Type B pancreatic cell (in vitro differentiated cells): ENCODE measurements at places on chromosomes 2 and 18.

DNA sequence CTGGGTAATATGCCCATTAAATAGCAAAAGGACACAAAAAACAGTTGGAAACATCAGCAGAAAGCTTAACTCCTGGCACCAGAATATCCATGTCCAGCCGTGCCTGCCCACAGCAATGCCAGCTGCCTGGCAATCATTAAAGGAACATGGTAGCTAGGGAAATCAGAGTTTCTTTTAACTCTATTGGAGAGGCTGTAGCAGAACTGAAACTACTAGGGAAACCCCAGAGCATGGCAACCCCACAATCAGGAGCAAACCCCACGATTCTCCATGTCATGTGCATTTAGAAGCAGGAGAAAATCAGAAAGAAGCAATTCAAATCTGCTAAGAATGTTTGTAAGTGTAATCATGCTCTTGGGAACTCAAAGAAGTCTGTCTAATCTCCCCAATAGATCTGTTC is 409.0 kb upstream of the SMIM21 start:
- DNase-seq = no peak
- H3K4me3 ChIP-seq = no peak overlapping the region
- H3K27me3 ChIP-seq = no peaks in the 10 kb centered on the region
- H3K27ac ChIP-seq = no peak overlapping the region
- H3K36me3 ChIP-seq = no peaks in the 10 kb centered on the region
- no peaks in the 10 kb centered on the region for H3K4me1 ChIP-seq

DNA sequence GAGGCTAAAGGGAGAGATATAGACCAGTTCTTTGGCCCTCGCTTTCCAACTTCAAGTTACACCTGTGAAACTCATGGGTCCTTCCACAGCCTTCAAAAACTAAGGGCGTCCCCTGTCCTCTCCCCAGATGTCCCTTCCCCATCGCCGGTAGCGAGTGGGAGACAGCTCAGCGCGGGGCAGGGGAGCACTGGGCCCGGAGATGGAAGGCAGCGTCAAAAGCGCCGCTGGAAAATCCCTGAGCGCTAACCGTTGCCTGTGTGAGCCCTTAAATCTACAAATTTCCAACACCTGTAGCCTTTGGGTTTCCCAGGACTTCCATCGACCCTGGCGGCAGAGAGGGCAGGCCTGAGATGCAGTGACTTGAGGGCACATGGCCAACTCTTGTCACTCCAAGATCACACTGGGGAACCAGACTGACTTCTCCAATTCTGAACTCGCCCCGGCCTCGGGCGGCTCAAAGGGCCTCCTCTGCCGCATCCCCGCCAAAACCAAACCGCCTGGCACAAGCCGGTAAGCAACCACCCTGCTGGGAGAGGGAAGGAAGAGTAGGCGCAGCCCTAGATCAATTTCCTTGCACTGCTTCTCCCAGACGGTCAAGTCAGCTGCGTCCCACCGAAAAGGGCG is 879 bp upstream of the EPAS1 start:
- no peak for DNase-seq
- H3K4me3 ChIP-seq = peak overlapping the region; percentile 81
- no peaks in the 10 kb centered on the region for H3K36me3 ChIP-seq

DNA sequence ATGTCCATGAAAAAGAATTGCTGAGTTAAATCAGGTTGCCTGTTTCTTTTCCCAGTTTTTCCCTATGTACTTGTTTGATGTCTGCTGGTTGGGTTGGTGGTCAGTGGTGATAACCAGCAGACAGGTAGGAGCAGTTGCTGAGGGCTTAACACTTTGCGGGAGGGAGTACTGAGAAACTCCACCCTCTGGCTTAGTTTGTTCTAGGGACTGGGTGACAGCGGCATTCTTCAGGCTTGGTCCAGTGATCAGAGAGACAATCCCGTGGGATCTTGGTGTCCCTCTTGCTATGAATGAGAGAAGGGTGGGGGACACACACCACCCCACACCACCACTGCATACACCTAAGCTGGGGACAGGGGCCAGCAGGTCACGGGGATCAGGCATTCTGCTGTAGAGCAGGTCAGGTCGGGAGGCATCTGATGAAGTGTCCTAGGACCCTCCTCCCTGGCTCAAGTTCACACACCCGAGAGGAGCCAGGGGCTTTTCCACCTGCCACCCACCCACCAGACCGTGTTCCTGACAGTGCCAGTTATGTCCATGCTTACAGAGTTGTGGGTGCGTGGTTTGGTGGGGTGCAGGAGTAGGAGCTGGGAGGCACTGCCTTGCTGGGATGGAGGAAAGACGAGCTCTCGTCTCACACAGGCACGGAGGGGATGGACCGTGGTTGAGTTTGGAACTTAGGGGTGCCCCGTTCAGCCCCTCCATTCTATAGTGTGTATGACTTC is 21.3 kb upstream of the ALLC start:
- peak; percentile 45 for DNase-seq
- no peaks in the 10 kb centered on the region for H3K36me3 ChIP-seq
- H3K27me3 ChIP-seq = peaks cover 15% of the 10 kb centered on the region
- peaks cover 4% of the 10 kb centered on the region for H3K4me1 ChIP-seq
- no peak overlapping the region for H3K27ac ChIP-seq

- no peak overlapping the region for H3K27ac ChIP-seq
- no peaks in the 10 kb centered on the region for H3K36me3 ChIP-seq
- H3K4me3 ChIP-seq = no peak overlapping the region
- peaks cover 7% of the 10 kb centered on the region for H3K4me1 ChIP-seq
- H3K27me3 ChIP-seq = no peaks in the 10 kb centered on the region
Measured at GRCh38 chr2:217150236-217150635, 290.4 kb upstream of the TNP1 start.

DNA sequence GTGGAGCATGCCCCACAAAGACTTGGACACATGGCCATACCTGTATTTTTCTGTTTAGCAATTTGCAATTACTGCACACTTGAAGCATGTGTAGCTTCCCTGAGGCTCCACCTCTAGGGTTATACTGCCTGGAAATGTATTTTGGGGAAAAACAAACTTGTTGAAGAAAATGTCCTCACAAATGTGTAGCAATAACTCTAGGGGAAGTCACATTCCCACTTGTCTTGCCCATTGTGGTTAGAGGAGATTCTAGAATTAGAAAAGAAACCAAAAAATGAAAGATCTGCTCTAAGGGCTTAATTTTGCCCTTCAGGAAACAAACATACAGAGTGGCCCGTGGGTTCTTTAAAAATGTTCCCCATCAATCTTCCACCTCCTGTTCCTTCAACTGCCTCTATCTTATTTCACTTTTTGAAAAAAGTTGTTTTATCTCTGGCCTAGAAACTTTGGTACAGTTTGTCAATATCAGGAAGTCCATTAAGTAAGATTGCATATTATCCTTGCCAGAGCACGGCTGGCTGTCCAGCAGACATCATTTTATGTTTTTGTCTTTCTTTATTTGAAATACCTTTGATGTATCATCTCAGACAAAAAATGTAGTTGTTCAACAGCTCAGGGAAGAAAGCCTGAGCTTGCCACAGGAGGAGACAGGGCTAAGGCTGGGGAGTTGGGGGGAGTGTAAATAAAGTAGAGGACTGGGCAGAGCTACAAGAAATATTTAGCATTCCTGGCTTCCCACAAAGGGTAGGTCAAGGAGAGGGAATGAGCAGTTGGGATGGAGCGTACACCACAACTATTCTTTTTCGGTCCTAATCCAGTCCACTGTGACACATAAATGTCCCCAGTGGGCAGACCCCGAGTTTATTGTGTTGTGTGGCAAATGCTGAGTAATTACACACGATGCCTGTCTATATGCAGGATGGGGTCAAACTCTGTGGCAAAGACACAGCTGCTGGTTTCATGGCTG is 96.8 kb upstream of the CDC42EP3 start:
- H3K27ac ChIP-seq = peak overlapping the region; percentile 58
- H3K27me3 ChIP-seq = no peaks in the 10 kb centered on the region
- peaks cover 46% of the 10 kb centered on the region for H3K4me1 ChIP-seq
- peak overlapping the region; percentile 36 for H3K4me3 ChIP-seq
- peaks cover 4% of the 10 kb centered on the region for H3K36me3 ChIP-seq

- H3K4me1 ChIP-seq = no peaks in the 10 kb centered on the region
- no peak for DNase-seq
- H3K36me3 ChIP-seq = no peaks in the 10 kb centered on the region
Measured at GRCh38 chr2:49237867-49238603, 83.7 kb upstream of the FSHR start.
